ENCODE measurements at places on chromosomes 6 and 20.

DNA sequence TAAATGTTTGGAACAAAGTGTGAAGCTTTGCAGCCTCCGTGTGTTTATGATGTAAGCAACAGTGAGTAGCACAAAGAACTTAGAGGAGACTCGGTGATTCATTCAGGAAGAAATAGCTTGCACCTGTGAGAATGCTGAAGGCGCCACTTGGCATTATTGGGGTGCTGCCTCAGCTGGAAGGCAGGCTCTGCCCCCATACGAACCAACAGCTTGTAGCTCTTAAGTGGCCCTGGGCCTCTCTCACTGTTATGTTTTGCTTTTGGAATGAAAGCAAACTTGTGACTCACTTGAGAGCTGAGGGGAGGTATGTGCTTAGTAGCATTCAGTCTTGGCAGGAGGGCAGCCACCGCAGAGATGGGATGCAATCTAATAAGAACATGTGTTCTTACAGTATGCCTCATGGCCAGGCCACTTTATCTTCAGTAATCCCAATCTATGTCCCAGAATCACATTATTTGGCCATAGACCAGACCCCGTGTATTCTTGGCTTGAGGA is 310.7 kb downstream of the EYA4 start:
- no peak for DNase-seq

- DNase-seq, result no peak
Observed at GRCh38 chr6:146957181-146958093, 246.8 kb upstream of the STXBP5 start.

DNA sequence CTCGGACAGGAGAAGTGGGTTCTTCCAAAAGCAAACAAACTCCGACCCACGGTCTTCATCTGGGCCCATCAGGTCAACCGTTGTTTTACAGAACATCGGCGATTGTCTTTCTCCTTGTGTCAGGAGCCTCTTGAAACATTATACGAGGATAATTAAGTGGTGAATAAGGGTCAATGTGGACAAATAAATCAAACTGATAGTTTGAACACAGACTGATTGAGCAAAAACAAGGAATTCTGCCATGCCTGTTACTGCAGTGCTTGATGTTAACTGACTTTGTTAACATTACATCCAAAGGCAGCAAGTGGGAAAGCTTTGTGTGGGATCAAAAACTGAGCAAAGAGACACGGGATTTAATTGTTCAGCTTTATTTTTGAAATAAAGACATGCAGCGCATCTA is 101.1 kb upstream of the IFNGR1 start:
- DNase-seq, result no peak

- no peak for DNase-seq
Observed at GRCh38 chr6:3206339-3207015, 21.0 kb downstream of the TUBB2B start.

GRCh38 chr20:3739926-3740451 is 7.5 kb downstream of the HSPA12B start:
- no peak for DNase-seq

DNA sequence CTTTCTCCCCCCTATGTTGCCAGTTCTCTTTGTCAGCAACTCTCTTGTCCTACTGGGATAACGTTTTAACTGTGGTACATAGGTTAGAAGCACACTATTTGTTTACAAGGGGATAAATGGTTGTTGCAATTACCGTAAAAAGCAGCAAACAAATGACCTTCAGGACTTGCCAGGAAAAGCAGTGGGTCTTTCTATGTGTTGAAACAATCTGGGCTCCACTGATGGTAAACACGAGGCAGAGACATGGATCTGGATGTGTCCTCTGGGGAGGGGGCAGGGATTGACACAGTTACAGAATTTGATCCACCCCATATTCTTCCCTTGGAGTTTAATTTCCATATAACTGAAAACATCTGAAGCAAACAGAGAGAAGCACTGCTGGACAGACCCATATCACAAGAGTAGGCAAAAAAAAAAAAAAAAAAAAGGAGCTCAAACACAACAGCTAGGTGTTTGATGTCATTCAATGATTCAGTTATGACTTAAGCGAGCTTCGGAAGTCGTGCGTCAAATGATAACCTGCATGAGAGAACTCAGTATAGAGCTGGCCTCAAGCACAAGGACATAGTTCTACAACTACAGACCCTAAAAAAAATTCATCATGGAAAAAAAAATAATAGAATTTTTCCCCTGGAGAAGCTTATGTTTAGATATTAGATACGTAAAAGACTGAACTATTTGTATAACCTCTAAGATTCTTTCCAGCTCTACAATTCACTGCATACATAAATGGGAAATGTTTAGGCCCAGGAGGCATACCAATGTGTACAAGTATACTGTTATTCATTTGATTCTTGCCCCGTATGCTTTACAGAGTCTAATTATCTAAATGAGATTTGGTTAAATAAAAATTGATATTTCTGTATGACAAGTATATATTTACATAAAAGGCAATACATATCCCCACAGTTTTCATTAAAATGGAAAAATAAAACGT is 127.7 kb downstream of the ALDH8A1 start:
- DNase-seq, result no peak

GRCh38 chr20:22921595-22922421 is 113.3 kb upstream of the SSTR4 start:
- no peak for DNase-seq

GRCh38 chr6:138307352-138307751 is 70.4 kb upstream of the SMIM28 start:
- no peak for DNase-seq

DNA sequence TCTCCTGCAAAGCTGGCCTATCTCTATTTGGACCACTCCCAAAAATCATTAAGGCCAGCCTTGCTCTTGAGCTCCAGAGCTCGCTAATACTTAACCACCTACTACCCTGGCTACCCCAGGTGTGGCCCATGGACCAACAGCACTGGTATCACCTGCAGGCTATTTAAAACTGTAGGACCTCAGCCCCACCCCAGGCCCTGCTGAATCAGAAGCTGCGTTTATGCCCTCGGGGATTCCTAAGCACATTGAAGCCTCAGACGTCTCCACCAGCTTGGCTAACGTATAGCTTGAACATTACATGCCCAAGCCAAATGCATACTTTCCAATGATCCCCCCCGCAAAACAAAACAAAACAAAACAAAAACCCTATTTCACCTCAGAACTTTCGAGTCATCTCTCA is 19.7 kb upstream of the SPAG4 start:
- no peak for DNase-seq

DNA sequence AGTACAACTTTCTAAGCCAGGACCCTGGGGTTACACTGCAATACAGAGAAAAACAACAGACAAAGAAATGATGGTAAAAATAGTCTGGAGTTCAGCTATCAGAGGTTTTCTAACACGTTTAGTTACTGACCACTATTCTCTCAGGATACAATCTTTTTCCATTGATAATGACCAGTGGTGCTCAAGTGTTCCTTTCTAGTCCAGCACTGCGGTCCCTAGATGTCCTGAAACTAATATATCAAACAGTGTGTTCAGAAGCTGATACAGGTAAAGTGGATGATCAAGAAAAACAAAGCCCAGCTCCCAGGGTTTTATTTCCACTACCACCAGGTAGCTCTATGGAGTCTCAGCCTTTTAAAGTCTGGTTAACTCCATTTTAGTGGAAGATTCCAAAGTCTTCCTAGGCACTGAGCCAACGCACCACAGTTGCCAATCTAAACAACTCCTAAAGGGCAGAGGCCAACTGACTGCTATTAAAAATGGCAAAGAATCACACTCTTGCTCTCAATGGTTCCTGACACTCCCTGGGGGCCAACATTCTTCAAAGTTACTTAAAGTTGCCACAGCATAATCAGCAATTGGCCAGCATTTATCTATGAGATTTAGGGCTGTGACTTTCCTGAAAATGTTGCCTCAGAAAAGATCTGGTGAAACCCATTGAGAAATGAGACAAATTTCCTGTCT is 38.2 kb downstream of the DZANK1 start:
- DNase-seq, result no peak

DNA sequence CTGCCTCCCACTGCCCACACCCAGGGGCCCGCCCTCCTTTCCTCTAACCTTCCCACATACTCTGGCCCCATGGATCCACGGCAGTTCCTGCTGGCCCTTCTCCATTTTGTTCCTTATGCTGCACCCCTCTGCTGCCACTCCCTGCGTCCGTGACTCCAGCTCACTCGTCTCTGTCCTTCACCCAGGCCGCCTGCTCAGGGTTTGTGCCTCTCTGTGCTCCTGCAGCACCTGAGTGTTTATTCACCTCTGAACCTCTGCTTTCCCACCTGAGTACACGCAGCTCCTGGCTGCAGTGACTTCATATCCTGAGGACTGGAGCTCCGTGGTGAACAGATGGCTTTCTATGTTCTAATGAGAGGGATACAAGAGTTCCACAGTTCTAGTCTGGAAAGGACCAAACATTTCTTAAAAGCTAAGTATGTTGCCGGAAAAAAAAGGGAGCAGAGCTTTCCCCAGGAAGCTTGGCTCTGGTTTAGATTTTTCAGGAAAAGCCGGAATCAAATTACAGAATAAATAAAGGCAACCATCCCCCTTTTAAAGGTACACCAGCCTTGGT is 1.5 kb upstream of the GNRH2 start:
- peak; percentile 56 for DNase-seq

DNA sequence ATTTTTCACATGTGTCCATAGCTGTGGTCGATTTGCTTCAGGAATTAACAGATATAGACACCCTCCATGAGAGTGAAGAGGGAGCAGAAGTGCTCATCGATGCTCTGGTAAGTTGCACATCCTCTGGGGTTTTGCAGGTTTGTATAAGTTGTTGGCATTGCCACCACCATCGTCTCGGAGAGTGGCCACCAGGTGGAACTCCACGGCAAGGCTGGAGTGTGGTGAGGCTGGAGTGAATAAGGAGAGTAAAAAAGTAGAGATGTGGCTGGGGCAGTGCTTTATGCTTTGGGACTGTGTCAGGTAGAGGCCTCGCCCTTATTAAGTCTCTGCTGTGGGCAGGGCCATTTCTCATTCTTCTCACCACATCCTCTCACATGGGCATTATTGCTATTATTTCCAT is 63.7 kb downstream of the CTNNBL1 start:
- DNase-seq, result no peak

- DNase-seq, result no peak
Observed at GRCh38 chr6:119077643-119078375, 655 bp downstream of the FAM184A start.

- DNase-seq, result peak; percentile 21
Observed at GRCh38 chr6:170135821-170136471, 154.9 kb downstream of the DLL1 start.

- no peak for DNase-seq
Observed at GRCh38 chr6:43972179-43972912, 154.9 kb downstream of the MRPL14 start.

DNA sequence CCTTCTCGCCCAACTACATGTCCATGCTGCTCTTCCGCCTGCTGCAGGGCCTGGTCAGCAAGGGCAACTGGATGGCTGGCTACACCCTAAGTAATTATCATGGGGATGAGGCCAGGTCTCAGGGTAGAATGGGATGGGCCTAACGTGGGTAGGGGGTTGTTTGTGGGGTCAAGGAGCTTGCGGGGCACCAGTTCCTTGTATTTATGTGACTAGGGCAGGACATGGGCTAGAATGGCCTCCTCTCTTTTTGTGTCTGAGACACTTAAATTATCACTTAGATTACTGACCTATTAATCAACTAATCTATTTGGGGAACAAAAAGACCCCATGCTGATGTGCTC is 10.7 kb downstream of the SLC22A1 start:
- no peak for DNase-seq

GRCh38 chr20:13250251-13250650 is 29.2 kb downstream of the ISM1 start:
- no peak for DNase-seq

GRCh38 chr6:85747666-85748065 is 105.0 kb upstream of the SYNCRIP start:
- DNase-seq, result no peak

DNA sequence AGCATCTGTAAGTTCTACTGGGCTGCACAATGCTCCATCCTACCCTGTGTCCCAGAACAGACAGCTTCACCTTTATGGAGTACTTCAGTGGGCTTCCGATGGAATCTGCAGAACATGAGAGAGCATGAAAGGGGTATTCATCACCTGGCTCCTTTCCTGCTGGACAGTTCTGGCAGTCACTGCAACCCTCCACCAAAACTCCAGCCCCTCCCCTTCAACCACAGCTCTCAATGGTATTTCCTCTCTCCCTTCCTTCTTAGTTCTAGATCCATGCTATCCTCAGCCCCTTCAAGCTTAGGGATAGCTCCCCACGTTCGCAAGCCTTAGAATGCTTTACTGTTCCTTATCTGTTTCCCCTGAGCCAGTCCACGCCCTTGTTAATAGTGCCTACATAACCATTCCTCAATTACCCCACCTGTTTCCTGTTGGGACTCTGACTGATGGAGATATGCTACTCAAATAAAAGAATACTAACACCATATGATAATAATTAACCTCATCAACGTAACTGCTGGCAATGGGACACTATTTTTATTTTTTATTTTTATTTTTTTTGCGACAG is 26.8 kb downstream of the TRAM2 start:
- DNase-seq, result no peak

DNA sequence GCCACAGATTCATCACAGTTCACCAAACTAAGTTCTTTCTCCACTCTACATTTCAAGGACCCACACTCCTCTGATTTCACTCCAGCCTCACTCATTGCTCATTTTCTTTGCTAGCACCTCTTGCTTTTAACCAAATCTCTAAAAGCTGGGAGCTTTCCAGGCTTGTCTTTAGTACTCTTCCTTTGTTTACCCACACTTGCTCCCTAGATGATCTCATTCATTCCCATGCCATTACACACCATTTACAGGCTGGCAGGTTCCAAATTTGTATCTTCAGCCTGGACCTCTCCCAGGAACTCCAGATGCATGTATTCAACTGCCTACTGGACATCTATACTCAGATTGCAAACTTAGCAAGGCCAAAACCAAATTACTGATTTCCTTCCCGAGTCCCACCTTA is 5.3 kb upstream of the GUCA1B start:
- DNase-seq, result no peak

GRCh38 chr6:76866091-76866915 is 597.0 kb downstream of the HTR1B start:
- no peak for DNase-seq

- no peak for DNase-seq
Observed at GRCh38 chr6:108737594-108738546, 110.4 kb upstream of the ARMC2 start.

DNA sequence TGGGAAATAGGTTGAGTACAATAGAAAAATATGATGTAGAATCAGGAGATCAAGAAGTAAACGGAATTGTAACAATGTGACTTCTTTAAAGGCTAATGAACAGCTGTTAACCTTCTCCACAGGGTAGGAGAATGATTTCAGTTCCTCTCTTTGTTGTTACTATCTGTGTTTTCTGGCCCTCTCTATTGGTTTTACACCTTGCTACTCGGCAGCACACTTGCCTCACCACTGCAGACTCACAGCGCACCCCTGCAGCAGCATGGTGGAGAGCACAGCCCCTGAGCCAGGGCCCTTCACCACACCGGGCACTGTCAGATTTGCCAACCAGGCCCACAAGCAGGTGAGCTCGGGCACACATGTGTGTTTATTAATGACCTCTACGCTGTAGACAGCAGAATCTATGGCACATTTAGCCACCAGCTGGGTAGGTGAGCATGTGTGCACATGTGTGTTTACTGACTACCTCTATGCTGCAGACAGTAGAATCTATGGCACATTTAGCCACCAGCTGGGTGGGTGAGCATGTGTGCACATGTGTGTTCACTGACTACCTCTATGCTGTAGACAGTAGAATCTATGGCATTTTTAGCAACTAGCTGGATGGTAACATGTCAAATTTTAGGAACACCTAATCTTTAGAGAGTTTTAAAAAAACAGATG is 16.8 kb downstream of the SFT2D1 start:
- DNase-seq, result no peak

- no peak for DNase-seq
Observed at GRCh38 chr6:170041526-170041925, 249.4 kb downstream of the DLL1 start.

- no peak for DNase-seq
Observed at GRCh38 chr6:159716247-159717096, 10.8 kb upstream of the WTAP start.

- DNase-seq, result no peak
Observed at GRCh38 chr6:144559865-144560593, 274.9 kb downstream of the UTRN start.
